ENCODE measurements at places on chromosomes 2 and 18.

DNA sequence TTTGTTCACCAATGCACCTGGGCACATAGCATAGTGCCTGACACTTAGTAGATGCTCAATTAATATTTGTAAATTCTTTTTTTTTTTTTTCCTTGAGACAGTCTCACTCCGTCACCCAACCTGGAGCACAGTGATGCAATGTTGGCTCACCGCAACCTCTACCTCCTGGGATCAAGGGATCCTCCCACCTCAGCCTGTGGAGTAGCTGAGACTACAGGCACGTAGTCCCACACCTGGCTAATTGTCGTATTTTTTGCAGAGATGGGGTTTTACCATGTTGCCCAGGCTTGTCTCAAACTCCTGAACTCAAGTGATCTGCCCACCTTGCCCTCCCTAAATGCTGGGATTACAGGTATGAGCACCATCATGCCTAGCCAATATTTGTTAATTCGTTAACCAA is 23.2 kb upstream of the LPIN2 start:
- DNase-seq = no peak

DNA sequence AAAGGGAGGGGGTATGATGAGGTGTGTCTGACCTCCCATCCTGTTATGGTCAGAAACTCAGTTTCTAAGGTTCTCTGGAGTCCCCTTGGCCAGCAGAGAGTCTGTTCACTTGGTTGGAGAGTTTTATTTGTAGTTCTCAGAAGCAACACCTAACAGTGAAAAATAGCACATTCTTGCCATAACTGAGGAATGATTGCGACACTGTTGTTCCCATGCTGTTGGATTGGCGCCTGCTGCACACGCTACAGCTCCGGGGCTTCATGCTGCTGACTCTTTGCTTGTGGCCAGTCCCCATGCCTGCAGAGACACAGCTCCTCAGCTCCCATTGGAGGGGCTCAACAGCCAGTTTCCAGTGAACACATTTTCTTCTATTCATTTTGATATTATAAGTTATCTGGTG is 42.1 kb downstream of the TPGS2 start:
- peak; percentile 74 for DNase-seq

GRCh38 chr2:73285159-73285739 is 971 bp upstream of the FBXO41 start:
- DNase-seq = no peak

DNA sequence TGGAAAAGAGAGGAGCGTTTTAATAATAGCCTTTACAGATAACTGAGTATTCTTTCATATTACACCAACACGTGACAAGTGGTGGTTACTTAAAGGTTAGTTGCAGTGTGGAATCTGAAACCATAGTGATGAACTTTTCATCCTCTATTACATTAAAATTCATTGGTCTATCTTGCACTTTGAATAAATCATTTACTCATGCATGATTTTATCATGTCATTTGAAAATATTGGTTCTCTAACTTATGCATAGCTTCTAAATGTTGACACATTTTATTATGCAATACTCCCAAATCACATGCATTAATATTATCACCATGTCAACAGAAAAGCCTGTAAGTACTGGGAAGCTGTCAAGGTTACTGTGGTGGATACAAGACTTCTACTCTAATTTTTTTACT is 1432.2 kb downstream of the LRP1B start:
- no peak for DNase-seq

DNA sequence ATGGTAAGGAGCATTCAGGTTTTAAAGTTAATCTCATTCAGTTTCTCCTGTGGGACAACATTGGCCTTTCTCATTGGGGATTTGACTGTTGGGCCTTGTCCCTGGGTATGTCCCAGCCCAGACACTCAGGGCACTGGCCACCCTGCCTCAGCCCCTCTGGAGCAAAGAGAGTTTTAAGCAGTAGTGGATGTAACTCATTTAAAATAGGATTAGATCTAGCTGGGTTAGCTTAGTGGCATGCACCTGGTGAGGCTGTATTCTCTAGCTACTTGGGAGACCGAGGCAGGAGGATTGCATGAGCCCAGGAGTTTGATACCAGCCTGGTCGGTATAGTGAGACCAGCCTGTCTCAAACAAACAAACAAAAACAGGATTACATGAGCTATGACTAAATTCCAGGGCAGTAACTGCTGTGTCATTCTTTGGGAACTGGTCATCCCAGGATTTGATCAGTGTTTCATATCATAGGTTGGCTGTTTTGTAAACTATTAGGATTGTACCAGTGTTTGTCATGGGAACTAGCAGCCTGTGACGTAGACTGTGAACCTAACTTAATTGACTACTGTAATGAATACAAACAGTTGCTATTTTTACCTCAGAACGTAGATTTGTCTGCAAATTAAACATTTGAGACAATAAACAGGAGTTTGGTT is 12.5 kb downstream of the INPP4A start:
- peak; percentile 65 for DNase-seq

- no peak for DNase-seq
Observed at GRCh38 chr2:176186024-176186423, 2.4 kb upstream of the HOXD1 start.

GRCh38 chr18:58180738-58181353 is 136.8 kb downstream of the NEDD4L start:
- peak; percentile 52 for DNase-seq

- DNase-seq = peak; percentile 13
Observed at GRCh38 chr2:96928277-96928781, 58.1 kb downstream of the FAM178B start.

GRCh38 chr2:10365412-10365811 is 62.7 kb downstream of the HPCAL1 start:
- no peak for DNase-seq

- DNase-seq = no peak
Observed at GRCh38 chr18:26506012-26506411, 42.3 kb downstream of the KCTD1 start.

DNA sequence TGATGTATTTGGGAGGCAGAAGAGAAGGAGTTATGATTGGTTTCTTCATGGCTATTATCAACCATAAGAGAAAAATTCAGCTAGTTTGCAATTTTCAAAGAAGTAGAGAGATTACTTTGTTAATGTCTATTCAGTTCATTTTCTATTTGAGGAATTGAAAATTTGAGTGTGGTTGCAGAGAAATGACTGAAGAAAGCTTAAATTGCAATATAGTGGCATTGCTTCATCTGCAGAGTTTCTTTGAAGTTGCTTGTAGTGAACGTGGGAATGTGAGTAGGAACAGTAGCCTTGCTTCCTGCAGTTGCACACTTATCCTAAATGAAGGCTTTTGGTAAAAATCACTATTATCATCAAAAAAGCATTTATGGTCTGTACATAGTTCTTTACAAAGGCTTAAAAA is 14.7 kb upstream of the CYRIA start:
- no peak for DNase-seq

GRCh38 chr2:30231996-30232800 is 864 bp downstream of the LBH start:
- peak; percentile 55 for DNase-seq

GRCh38 chr2:219901155-219901554 is 273.7 kb downstream of the SLC4A3 start:
- no peak for DNase-seq

- peak; percentile 79 for DNase-seq
Observed at GRCh38 chr2:48600917-48601316, 16.7 kb upstream of the GTF2A1L start.

- DNase-seq = peak; percentile 53
Observed at GRCh38 chr2:159243529-159243928, 43.0 kb downstream of the WDSUB1 start.

DNA sequence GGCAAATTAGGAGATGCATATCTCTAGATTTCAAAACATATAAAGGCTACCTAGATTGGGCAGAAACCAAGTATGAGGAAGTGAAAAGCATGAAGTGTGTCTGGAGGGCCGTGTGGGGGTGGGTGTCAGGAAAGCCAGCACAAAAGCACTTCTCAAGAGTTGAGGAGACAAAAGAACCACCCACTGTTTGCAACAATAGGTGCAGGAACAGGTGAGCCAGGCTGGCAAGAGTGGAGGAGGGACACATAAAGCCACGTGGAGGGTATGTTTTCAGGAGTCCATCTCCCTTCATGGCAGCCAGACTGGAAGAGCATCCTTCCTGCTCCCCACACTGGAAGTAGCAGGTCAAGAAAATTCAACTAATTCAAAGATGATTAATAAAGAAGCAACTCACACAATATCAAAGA is 96.4 kb downstream of the CERS6 start:
- no peak for DNase-seq

GRCh38 chr2:186884587-186884986 is 35.6 kb upstream of the ZSWIM2 start:
- DNase-seq = no peak

GRCh38 chr2:9618410-9618809 is 12.4 kb downstream of the YWHAQ start:
- no peak for DNase-seq

- no peak for DNase-seq
Observed at GRCh38 chr2:101858910-101859309, 132.8 kb upstream of the IL1R2 start.

DNA sequence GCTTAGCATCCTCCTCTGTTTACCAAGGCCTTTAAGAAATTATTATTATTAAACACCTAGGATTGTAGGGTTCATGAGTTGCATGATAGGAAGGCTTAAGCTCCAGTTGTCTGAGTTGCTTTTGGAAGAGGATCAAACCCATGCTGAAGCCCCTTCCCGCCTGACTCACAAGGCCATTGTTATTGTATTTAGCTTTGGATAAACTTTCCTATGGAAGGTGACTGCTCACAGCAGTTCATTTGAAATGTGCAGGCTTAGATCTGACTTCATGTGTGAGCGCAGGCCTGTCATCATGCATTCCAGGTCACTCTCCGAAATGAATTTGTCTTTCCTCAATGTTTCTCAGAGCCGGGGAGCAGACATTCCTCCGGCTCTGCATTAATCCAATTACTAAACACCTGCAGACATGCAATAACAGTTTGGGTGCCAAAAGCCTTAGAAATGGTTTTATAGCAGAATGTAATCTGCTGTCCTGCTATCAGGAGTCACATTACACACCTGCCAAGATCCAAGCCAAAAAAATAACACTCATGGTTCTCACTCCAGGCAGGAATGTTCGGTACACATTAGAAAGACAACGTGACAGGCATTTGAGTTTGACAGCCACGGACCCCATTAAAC is 119.9 kb downstream of the OSR1 start:
- peak; percentile 44 for DNase-seq

DNA sequence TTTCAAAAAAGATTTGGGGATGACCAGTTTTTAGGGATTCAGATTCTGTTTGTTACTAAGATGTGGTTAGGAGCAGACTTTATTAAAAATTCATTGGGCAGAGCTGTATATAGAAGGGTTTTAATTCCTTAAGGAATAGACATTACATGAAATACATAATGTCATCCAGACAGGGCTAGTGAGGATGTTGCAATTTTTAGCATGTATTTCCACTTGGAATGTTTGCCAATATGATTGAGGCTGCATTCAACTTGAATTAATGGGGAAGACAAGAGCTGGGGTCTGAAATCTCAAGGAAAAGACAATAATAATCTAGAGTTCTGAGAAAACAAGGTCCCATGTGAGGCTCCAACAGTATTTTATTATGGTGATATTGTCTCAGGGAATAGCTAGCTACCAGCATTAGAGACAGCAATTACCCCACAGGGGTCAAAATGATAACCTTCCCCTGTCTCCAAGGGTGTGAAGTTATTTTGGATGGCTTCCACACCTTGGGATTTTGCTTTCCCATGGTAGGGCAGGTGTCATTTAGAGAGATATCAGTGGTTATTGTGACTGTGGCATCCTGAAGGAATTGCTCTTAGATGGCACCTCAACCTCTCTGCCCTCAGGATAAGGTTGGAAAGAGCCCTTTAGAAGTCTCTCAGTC is 60.2 kb downstream of the VSNL1 start:
- DNase-seq = no peak

- DNase-seq = no peak
Observed at GRCh38 chr2:190545093-190545492, 10.6 kb upstream of the NEMP2 start.

- no peak for DNase-seq
Observed at GRCh38 chr2:240226672-240227537, 86.4 kb upstream of the OTOS start.

DNA sequence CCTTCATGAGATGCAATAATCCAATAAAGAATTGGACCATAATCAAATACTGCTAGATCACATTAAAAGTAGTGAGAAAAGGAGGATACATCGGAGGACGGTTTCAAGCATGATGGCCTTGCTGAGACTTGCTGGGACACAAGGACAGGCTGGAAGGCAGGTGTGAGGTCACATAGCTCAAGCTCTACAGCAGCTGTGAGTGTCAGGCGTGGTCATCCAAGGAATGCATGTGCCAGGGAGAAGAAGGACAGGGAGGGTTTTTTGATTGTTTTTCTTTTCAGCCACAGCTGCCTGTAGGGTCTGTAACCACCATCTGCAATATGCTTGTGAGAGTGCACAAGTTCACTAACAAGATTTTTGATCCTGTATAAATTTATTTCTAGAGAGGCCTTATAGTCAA is 57.6 kb downstream of the BMP10 start:
- DNase-seq = no peak

DNA sequence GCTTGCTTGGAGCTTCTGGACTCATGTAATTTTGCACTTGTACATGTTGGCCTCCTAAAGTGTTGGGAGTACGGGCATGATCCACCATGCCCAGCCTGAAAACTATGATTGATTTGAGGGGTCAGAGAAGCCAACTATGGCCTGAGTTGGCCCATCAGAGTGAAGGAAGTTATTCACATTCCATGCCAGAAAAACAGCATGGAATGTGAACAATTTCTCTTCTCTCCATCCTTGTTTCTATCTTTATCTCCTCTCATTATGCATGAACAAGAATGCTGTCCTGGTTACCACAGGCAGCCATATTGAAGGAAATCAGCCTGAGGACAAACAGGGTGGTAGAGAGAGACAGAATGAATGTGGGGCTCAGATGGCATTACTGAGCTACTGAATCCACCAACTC is 3.5 kb upstream of the CD226 start:
- DNase-seq = peak; percentile 72

- no peak for DNase-seq
Observed at GRCh38 chr2:11534071-11534745, 363 bp downstream of the GREB1 start.

GRCh38 chr2:134306521-134306920 is 52.6 kb downstream of the MGAT5 start:
- DNase-seq = no peak

GRCh38 chr2:111178730-111179405 is 58.2 kb downstream of the BCL2L11 start:
- DNase-seq = peak; percentile 56

GRCh38 chr2:7665880-7666279 is 748.7 kb downstream of the RNF144A start:
- DNase-seq = no peak

GRCh38 chr2:209644842-209645241 is 126.8 kb upstream of the UNC80 start:
- DNase-seq = no peak

GRCh38 chr2:24210106-24210455 is 35.2 kb downstream of the FAM228A start:
- no peak for DNase-seq

Measured in fibroblast of skin of back (primary cell).